ENCODE measurements at places on chromosomes 5 and 9.

DNA sequence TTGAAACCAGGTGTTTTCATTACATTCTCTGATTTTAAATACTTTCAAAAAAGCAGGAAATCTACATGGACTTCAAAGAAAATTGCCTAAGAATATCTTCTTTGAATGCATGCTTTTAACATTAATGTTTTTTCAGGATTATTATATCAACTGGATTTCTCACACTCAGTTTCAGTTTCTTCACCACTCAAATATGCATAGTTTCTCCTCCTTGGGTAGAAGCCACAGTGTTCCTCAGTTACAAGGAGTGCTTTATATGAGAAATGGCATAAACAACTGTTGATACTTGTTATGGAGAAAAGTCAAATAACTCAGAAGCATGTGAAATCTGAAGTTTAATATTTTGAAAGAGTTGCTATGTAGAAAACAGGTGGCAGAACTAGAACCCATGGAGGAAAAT, 196.9 kb downstream of the DMRTA1 start:
- no peak for DNase-seq

DNA sequence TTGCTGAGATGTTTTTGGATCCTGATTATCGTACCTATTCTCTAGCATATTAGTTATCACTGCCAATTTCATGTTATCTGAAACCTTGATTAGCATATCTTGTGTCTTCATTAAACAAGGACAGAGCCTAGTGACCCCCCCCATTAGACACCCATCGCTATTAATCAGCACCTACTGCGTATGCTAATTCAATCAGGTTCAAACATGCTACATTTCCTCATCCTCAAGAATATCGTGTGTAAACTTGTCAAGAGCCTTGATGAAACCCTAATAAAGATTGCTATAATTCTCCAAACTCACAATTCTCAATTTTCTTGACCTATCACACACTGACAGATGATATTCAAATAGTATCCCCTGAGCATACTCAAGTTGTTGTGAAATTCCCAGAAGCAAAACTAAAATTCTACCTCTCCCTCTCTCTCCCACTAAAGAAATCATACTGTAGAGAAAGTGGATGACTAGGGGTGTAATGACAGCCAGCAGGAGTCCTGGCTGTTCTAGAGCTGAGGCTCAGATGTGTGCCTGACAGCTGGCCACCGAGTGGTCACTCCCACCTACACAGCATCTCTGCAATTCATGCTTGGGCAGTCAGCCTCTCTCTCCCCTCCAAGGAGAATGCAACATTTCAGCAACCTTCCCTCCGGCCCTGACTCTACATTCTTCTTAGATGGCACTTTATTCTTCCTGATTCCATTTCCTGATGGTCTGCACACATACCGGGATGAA, 9.2 kb upstream of the ZNF354A start:
- no peak for DNase-seq

- no peak for DNase-seq
Measured at GRCh38 chr5:98403131-98403530, 370.3 kb upstream of the RGMB start.

DNA sequence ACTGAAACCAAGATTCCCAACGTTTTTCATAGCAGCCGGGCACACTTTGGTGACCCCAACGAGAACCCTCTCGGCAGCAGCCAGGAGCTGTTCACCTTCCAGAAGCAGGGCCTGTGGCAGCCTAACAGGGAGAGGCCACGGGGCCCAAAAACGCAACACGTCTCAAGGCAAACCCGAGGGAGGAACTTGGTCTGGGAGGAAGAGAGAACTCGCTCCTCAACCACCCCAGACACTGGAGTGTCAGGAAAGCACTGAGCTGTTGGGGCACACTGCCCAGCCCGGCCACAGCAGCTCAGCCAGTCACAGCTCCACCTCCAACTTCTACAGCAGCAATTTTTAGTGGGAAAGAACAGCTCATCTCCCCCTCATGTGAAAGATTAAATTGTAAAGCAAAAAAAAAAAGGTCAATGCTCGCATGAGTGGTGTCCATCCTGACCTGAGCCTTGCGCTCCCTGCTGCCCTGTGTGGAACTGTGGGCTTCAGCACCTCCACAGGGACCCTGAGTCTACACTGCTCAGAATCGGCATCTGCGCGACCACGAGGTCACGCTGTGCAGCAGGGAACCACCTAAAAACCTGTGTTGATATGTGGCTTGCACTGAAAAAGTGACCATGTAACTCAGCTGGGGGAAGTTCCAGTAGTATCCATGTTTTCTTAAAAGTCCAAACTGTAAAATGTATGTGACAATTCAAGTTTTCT, 55.0 kb downstream of the IPPK start:
- DNase-seq, result no peak

- no peak for DNase-seq
Measured at GRCh38 chr9:4792054-4792571, 631 bp upstream of the RCL1 start.

- DNase-seq, result no peak
Measured at GRCh38 chr9:70297141-70297540, 38.4 kb downstream of the SMC5 start.

DNA sequence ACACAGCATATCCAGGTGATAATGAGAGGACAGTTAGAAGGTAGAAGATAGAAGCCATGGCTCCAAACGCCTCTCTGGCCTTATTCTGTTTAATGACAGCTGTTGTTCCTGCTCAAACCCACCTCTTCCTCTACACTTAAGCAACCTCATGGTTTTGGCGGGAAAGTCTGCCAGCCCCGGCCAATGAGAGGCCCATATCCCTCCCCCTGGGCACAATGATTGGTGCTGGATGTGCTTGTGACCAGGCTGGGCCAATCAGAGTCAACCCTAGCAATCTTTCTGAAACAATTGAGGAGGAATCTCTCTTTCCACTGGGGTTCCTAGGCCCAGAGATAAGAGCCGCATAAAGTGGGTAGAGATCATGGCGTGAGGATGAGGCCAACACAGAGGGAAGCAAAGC, 4.8 kb upstream of the GFI1B start:
- DNase-seq, result no peak

DNA sequence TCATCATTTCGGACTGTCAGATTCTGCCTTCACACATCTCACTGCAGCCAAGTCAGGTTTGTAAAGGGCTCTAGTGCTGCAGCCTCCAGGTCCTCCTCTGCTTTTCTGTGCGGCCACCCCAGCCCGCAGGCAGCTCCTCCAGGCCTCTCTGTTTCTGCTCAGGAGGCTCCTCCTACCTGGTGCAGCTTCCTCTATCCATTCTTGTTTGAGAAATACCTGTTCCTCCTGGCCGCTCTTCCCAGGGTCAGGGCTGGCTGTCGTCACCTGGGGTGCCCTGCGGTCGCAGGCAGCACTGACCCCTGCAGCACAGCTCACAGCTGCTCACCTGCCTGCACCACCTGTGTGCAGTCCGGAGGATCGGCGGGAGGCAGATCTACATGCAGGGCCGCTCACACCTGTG, 387.7 kb upstream of the IRX4 start:
- DNase-seq, result no peak

GRCh38 chr5:157828944-157829639, 29.9 kb downstream of the CLINT1 start:
- no peak for DNase-seq

DNA sequence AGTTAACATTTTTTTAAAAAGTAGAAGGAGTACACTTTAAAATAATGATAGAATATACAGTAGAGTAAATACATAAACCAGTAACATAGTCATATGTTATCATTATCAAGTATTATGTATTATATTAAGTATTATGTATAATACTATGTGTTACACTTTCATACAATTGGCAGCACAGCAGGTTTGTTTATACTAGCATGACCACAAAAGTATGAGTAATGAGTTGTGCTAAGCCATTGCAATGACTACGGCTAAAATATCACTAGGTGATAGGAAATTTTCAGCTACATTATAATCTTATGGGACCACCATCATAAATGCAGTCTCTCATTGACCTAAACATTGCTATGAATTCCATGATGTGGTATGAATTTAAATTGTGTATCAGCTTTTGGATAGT, 506.0 kb downstream of the HTR1A start:
- no peak for DNase-seq

DNA sequence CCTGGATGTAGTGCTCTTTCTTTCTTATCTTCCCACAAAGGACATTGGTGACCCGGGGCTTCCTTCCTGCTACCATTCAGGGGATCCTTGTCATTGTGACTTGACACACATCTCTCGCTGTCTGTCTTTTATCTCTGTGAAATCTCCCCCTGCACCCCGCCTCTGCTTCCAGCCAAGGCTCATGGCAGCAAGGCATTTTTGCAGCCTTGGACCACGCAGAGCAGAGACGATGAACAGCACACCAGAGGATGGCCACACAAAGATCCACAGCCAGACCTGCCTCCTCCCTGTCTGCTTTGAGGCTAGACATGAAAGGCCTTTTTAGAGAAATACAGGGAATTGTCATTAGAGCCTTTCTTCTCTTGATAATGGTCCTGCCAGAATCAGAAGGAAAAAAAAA, 549.1 kb downstream of the CDK5RAP2 start:
- DNase-seq, result no peak

Measured in activated CD4-positive, alpha-beta T cell treated with anti-CD3 and anti-CD28 coated beads for 1 hour (primary cell).